ENCODE measurements at places on chromosomes 3 and 15.

- no peak for DNase-seq
These were observed 24.8 kb downstream of the PPP4R2 start for GRCh38 chr3:73021301-73021835.

DNA sequence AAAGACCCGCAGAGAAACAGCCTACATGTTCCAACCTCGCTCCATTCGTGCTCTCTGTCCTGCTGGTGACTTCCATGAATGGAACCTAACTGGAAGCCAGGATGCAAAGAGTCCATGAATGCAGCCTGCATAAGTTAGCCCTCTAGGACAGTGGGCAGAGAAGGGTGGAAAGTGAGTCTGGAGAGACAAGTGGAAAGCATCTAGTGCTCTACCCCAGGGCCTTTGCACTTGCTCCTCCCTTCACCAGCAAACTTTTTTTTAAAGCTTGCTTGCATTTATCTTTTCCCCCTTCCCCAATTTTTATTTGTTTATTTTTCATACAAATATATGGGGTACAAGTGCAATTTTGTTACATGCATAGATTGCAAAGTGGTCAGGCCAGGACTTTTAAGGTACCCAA, 7.9 kb upstream of the CYP1A1 start:
- no peak for DNase-seq

- DNase-seq, result peak; percentile 19
These were observed 847 bp downstream of the WHAMM start for GRCh38 chr15:82810061-82810889.

DNA sequence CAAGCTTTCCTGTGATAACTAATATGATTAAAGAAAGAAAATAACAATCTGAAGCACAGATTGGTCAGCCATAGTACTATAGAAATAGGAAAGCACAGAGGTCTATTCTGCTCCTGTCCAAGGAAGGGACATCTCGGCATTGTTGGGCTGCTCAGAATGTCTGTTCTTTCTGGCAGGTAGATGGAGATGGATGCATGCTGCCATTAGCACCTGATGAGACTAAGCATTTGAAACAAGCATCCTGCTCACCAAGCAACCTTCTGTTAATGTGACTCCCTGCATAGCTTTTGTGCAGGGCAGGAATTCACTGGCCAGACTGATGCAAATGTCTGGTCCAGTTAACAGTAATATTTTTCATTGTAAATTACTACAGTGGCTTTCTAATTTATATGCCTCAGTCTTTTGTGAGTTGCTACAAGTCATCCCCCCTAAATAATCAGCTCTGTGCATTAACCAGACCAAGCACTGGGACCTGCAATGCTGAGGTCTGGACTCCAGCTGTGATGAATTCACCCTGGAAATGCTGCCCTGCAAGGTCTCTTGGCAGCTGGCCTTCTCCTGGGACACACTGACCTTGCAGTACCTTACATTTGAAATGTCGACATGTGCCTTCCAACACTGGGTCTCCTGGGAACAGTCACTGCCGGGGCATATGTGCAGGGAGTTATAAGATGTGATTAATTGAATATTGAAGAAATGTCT, 1123.7 kb downstream of the IGSF11 start:
- no peak for DNase-seq

DNA sequence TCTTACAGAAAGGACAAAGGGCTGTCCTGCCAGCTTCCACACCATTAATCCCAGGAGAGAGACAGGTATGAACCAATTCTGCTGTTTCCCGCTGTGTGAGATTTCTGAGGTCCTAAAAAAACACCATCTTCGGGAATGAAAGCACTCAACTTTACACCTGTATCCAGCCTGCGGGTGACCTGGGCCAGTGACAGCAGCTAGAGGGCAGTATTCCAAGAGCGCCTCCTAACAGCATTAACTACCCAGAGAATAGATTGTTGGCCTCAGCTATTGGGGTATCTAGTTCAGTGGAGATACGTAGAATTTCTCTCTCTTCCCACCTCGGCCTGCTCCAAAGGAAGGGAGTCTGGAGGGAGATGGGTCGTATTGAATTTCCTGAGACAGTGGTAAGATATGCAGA, 55.1 kb downstream of the WDR76 start:
- no peak for DNase-seq

DNA sequence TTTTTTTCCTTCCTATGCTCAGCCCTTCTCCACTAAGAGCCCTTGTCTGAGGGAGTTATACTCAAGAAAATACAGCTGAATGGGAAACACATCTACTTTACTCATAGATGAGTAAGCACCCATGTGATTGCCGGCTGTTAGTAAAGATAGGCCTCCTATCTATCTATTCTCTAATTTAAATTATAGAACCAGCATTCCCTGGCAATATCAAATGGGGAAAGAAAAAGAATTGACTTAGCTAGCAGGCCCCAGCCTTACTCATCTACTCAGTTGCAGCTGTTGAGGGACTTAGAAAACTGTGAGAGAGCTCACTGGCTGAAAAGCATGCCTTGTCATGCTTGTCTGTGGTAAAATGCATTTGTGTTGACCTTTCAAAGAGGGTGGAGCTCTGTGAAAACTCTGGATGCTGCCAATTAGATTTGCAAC, 116.9 kb upstream of the LRRFIP2 start:
- peak; percentile 49 for DNase-seq

- DNase-seq, result no peak
These were observed 21.3 kb upstream of the SEC62 start for GRCh38 chr3:169945313-169945712.

- DNase-seq, result no peak
These were observed 449.1 kb downstream of the IL5RA start for GRCh38 chr3:2661078-2661477.

DNA sequence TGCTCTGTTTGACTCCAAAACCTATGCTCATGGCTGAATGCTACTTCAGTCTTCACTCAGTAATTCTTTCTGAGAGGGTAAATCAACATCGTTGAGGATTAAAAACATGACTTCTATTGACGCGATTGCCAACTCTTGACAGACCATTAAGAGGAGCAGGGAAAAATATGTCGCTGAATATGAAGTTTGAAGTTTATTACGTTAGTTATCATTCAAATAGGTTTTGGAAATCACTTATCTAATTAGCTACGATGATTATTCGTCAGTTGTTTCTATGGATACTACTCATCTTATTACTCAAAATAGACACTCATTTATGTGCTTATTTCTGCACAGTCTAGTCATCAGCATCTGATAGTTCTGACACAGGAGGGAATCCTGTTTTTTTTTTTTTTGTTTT, 279.2 kb upstream of the TBL1XR1 start:
- no peak for DNase-seq

All from non-pigmented ciliary epithelial cell (primary cell).